ENCODE measurements at places on chromosomes 4 and X. TPM values are rescaled to one million over a fixed set of nuclear protein-coding genes. Genes with fewer than 3 reads are reported as not detected.

PLK4 gene
- 41.2 TPM for total RNA-seq

VCX2 gene
- total RNA-seq, result not detected

SHROOM3 gene
- total RNA-seq, result 0.05 TPM

IDUA gene
- 34.3 TPM for total RNA-seq

CT55 gene
- total RNA-seq, result not detected

NEUROG2 gene
- total RNA-seq, result 0.18 TPM

NDST3 gene
- not detected for total RNA-seq

ITIH6 gene
- total RNA-seq, result not detected

MAGEB6 gene
- not detected for total RNA-seq

DCAF12L2 gene
- total RNA-seq, result not detected

GPR82 gene
- 0.08 TPM for total RNA-seq

SPANXD gene
- total RNA-seq, result not detected

HNRNPH2 gene
- 21.3 TPM for total RNA-seq

KIT gene
- 0.17 TPM for total RNA-seq

NXF2B gene
- total RNA-seq, result not detected

RPS6KA3 gene
- total RNA-seq, result 58.8 TPM

RRH gene
- total RNA-seq, result not detected

HOPX gene
- total RNA-seq, result 121 TPM

CSAG2 gene
- not detected for total RNA-seq

HTN1 gene
- not detected for total RNA-seq

USP17L17 gene
- not detected for total RNA-seq

MMRN1 gene
- not detected for total RNA-seq

TGIF2LX gene
- not detected for total RNA-seq

FAT1 gene
- total RNA-seq, result 0.15 TPM

HMGN5 gene
- 0.73 TPM for total RNA-seq

SHROOM4 gene
- total RNA-seq, result not detected

LIMCH1 gene
- not detected for total RNA-seq

BEX1 gene
- not detected for total RNA-seq

GPR143 gene
- total RNA-seq, result not detected

JCHAIN gene
- total RNA-seq, result not detected

CXCL8 gene
- total RNA-seq, result 10.7 TPM

SORCS2 gene
- total RNA-seq, result not detected

EREG gene
- total RNA-seq, result not detected

LPAR4 gene
- not detected for total RNA-seq

PAGE2 gene
- not detected for total RNA-seq

DCAF16 gene
- 48.5 TPM for total RNA-seq

FGB gene
- not detected for total RNA-seq

NR3C2 gene
- total RNA-seq, result 0.29 TPM

ADGRL3 gene
- total RNA-seq, result not detected
